ENCODE measurements at places on chromosomes 2 and 18.

GRCh38 chr2:237833546-237833945 lies 25.9 kb upstream of the RAMP1 start:
- no peak for DNase-seq

DNA sequence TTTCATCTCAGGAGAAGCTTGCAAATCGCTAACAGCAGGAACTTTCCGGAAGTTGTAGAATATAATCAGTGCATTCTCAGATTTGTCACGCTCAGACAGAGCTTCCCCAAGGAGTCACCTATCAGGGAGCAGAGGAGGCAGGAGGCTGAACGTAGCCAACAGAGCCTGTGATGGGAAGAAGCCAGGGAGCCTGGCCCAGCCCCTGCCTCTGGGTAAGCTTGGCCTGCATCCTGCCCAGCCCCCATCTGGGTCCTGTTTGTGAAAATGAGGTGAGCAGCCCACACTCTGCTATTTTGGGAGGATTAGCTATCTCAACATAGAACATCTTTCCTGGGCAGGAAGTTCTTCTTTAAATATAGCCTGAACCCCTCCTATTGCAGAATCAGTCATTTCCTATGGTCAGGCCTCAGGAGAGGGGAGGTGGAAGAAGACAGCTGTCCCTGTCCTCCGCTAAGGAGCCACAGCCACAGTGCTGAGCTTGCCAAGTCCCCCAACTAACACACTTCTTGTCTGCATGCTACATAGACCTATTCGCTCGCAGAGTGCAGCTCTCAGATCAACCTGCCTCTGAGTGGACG lies 19.2 kb upstream of the PKDCC start:
- no peak for DNase-seq

DNA sequence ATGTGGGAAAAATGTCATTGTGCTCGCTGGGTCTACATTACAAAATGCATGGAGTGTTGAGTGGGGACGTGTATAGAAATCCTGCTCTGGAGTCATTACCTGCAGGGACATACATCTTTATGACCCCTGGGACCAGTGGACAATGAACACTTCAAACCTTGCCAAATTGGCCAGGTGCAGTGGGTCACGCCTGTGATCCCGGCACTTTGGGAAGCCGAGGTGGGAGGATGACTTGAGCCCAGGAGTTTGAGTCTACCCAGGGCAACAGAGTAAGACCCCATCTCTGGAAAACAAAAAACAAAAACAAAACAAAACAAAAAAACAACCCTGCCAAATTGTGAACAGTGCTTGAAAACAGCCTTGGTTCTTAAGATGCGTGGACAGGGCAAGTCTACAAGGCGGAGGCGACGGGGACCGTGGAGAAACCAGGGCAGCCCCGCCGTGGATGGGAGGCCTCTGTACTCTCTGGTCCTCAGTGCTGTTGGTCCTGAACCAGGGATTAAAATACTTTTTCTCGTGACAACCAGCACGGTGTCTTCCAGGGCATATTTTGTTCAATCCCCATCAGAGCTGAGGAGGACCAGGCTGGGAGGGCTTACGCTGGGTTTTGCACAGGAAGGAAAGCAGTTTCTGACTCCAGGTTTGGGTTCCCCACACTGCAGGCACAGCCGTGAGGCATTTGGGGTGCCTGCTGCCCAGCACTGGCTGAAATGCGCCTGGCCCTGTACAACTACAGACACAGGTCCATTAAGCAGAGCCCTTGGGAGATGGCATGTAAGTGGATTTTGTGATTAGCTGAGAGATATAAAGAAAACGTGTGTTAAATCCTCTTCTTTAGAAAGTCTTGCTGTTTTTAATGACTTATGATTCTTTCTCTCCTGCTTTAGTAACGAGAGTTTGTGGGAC lies 13.7 kb downstream of the COLEC11 start:
- DNase-seq, result no peak

- DNase-seq, result no peak
These were observed 145.7 kb downstream of the CERS6 start for GRCh38 chr2:168601741-168602140.

DNA sequence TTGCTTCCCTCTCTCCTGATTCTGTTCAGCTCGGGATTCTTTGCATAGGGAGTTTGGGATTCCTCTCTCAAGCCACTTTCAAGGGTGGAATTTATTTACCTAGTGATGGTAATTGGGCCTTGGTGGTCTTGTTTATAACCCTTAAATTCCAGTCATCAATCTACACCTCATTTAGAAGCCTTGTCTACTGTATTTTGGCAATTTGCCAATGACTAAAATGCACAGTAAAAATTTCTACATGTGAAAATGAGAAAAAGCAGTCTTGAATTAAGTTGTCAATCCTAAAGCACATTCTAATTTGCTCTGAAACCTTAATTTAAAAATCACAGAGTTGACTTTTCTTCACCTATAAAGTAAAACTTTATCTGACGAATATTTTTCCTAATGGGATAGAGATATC lies 749.2 kb upstream of the CRIM1 start:
- no peak for DNase-seq

- no peak for DNase-seq
These were observed 136.5 kb downstream of the RNF144A start for GRCh38 chr2:7053650-7054265.

DNA sequence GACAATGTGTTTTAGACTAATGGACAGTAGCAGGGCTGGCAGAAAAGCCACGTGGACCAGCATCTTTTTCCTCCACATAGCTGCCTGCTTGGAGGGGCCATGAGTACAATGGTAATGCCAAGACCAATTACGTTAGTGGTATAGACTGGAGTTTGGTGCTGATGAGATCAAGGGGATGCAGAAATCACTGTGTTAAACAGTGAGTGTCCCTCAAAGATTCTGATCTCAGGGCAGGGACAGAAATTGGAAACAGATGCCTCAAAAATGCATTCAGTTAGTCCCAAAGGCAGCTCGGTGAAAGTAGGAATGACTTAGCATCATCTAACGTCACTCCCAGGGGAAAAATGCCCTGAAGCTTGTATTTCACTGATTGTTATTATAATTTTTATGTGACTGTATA lies 72.4 kb downstream of the SLC16A14 start:
- no peak for DNase-seq

GRCh38 chr2:147325990-147326389 lies 518.8 kb upstream of the ACVR2A start:
- DNase-seq, result no peak

DNA sequence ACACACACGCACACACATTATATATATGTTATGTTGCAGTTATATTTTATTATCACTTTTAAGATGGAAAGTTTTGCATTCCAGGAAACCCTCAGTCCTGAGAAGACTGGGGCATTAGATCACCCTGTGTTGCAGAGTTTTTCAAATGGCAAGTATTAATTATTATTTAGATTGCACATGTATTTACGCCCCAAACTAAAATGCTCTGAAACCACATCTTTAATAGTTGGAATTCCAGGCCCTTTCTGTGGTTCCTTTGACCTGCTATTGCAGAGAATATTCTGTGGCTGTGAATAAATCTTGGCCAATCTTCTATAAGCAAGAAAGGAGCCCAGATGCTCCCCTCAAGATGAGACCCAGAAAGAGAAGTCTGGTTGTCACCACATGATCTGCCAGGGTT lies 427.0 kb upstream of the TNP1 start:
- DNase-seq, result no peak

DNA sequence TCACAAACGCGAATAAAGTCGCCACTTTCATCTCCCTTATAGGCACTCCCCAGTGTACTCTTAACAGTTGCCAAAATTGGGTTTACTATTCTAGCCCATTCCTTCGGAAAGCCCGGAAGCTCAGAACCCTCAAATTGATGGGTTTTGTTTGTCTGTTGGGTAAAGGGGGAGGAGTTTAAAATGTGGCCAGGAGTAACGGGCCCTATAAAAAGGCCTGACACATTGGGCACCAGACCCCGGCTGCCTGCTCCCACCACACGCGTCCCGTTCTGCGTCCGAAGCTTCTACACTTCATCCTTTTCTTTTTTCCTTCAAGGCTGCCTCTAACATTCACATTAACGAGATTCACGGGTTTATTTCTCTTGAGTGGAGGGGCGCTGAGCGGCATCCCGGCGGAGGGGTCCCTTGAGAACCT lies 837 bp downstream of the NHEJ1 start:
- DNase-seq, result no peak

- DNase-seq, result no peak
These were observed 978.1 kb upstream of the CDH2 start for GRCh38 chr18:29154758-29155725.

GRCh38 chr2:130917006-130917688 lies 80.4 kb downstream of the ARHGEF4 start:
- DNase-seq, result no peak

Measured in stimulated activated CD4-positive, alpha-beta T cell treated with anti-CD3 and anti-CD28 coated beads, Interleukin-4, amount 100 ng/mL, for 24 hours (primary cell).